ENCODE measurements at places on chromosomes 7 and 10.

DNA sequence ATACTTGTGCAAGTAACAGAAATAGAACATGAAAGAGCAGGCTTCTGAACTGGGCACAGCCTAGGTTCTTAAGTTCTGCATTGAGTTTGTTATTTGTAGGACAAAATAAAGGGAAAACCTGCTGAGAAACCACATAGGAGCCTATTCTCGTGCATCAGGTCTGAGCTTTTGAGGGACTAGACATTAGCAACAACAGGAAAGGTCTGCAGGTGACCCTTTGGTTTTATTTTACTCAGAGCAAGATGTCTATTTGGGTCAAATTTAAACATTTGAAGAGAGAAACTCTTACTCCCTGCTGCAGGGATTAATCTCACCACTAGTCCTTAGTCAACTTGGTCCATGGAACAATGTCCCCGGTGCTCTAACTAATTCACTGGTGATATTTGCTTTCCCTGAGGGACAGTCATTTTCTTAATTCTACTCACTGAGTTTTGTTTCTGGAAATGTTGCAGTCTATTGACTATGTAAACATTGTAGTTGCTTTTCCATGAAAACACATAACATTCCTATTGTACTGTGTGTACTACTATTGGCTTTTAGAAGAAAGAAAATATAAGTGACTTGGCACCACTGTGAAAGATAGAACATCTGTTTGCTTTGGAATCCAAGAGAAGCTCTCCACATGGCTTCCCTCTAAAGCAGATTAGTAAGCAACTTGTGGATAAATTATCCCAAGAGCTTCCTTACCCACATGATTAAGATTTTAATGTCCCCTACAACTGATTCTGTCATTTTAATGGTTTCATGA is 108.2 kb downstream of the CHRM2 start:
- no peak for DNase-seq

- DNase-seq = no peak
Observed at GRCh38 chr7:129257168-129257567, 32.3 kb downstream of the AHCYL2 start.

- DNase-seq = no peak
Observed at GRCh38 chr7:100978300-100978699, 8.9 kb downstream of the MUC12 start.

DNA sequence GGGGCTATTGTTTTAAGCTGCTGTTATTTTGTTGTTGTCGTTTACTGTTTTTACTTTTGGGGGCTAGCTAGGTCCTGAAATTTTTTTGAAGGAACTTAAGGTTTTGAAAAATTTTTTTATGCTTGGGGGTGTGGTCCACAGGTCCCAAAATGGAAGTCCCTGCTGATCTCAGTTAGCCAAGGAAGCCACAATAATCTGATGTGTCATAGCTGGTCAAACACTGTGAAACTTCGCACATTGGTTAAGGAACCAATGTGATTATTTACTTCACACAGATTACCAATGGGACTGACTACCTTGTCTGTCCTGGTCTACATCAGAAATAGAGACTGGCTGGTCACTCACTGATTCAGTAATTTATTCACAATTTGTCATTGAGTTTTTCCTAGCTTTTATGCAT is 29.5 kb upstream of the HYCC1 start:
- DNase-seq = no peak

- no peak for DNase-seq
Observed at GRCh38 chr10:84762754-84763394, 434.5 kb downstream of the CCSER2 start.

- DNase-seq = peak; percentile 90
Observed at GRCh38 chr10:103193107-103193819, at the start of gene NT5C2. Gene NT5C2 (minus strand): TSS chr10:103193272. CDS start chr10:103174958, 18,314 bp downstream.

DNA sequence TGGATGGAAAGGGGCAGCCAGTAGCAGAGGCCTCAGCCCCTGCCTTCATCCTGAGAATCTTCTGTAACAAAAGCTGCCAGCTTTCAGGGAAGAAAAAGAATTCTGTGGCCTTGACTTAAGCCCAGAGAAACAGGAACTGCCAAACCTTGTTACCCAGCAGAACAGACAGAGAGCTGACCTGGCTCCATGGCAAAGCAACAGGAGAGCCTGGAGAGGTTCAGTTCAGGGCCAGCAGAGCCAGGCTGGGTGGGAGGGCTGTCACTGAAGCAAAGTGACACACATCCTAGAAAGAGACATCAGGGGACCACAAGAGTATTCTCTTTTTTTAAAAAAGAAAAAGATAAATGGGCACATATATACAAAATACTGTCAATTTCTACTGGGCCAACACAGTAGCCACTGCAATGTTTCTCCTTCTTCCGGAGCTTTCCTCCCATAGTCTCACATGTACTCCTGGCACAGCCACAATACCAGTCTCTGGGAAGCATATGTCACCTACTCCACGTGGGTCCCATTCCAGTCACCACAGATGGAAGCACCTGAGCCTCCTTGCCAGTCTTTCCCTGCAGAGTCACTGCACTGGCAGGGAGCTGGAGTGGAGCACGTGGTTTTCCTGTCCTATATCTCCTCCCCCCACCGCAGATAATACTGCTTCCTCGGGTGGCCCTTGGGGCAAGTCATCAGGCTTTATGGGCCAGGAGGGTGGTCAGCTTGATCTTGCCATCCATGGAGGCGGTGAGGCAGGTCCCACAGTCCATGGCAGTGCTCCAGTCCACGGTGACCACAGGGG is 15.2 kb upstream of the CYREN start:
- no peak for DNase-seq

DNA sequence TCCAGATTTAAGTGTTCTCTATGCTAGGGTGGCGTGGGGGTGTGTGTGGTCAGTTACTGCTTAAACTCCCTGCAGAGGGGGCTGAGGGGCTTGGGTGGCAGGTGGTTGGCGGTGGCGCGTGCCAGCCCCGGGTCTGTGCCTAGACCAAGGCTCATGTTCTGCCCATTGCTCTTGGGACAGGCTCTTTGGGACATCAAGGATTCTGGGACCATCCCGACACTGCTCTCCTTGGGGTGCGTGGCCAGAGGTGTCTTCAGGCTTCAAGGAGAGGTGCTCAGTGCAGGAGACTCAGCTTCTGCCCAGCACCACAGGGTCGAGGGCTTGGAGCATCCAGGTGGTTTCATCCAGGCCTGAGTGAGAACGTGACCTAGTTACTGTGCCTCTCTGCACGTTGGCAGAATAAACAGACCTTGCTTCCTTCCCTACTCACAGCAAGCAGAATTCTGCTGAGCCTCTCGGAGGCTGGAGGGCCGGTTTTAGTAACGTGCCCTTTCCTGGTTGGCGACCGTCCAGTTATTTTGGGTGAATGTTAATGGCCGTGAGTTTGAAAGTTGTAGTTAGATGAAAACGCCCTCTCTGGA is 39.9 kb downstream of the CAMK1D start:
- no peak for DNase-seq

GRCh38 chr7:95097291-95097690 is 189.9 kb downstream of the PPP1R9A start:
- no peak for DNase-seq

DNA sequence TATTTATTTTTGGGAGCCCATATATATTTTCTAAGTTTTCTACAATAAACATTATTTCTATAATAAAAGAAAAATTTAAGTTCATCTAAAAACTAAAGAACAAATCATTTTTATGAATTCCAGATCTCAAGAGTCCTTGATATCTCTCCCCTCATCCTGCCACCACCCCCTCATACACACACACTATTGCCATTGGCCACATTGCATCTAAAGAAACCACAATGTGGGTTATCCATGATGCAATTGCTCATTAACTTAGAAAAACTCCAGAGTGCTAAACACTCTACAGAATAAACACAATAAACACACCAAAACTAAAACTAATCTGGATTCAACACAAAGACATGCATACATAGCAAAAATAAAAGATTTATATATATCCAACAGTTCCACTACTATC is 37.8 kb downstream of the FAM13C start:
- no peak for DNase-seq

DNA sequence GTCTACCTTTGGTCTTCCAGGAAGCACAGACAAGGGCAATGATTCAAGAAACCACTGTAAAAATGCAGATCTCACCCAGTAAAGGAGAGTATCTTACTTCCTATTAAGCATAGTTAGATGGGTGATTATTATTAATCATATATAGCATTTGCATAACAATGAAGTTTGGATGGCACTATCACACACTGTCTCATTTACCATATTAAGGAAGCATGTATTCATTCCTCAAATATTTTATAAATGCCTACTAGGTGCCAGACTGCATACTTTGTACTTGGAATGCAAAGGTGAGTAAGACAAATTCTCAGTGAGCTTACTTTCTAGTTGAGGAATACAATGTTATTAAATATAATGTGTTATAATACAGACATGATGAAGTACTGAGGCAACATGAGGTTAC is 53.9 kb upstream of the SKAP2 start:
- no peak for DNase-seq

DNA sequence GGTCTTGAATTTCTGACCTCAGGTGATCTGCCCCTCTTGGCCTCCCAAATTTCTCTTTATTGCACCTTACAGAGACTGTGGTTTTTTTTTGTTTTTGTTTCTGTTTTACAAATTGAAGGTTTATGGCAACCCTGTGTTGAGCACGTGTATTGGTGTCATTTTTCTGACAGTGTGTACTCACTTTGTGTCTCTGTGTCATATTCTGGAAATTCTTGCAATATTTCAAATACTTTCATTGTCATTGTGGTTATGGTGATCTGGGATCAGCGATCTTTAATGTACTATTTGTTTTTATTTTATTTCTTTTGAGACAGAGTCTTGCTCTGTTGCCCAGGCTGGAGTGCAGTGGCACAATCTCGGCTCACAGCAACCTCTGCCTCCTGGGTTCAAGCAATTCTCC is 89.8 kb downstream of the PRTFDC1 start:
- DNase-seq = no peak

- DNase-seq = no peak
Observed at GRCh38 chr7:37320140-37320847, 128.4 kb downstream of the ELMO1 start.
